ENCODE measurements at places on chromosomes 11 and 22.

DNA sequence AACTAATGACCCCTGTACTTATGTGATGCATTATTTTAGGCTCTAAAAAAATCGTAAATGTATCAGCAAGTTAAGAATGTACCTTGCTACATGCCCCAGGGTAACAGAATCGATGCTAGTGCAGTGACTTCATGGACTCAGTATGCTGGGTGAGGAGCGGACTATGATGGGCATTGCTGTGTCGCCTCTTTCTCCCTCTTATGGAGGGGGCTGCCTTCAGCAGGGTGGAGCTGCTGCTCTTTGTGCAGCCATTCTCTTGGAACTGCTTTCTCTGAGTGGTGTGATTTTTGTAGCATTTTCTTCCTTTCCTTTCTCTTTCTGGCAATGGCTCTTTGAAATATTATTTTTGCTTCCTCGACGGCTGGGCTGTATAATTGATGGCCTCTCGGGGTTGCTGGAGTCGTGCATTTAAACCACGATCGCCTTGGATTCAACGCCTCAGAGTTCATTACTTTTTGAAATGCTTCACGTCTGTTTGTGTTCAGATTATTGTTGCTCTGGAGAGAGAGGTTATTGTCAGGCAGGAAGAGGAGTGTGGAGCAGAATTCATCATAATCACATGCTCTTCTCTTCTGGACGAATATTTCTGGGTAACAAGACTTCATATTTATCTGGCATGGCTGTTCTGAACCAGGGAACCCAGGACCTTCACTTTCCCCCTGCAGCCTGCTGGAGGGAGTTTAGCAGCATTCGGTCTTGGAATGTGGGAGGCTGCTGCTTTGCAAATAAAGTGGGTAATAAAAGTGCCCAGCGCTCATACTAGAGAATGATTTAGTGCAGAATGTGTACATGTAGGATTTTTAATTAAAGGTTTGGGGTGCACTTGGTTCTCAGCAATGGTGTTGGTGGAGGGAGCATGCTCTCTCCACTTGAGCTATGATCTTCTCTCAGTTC lies 804.2 kb downstream of the NTM start:
- DNase-seq, result no peak

GRCh38 chr11:92556431-92556830 lies 331.8 kb downstream of the FAT3 start:
- no peak for DNase-seq

DNA sequence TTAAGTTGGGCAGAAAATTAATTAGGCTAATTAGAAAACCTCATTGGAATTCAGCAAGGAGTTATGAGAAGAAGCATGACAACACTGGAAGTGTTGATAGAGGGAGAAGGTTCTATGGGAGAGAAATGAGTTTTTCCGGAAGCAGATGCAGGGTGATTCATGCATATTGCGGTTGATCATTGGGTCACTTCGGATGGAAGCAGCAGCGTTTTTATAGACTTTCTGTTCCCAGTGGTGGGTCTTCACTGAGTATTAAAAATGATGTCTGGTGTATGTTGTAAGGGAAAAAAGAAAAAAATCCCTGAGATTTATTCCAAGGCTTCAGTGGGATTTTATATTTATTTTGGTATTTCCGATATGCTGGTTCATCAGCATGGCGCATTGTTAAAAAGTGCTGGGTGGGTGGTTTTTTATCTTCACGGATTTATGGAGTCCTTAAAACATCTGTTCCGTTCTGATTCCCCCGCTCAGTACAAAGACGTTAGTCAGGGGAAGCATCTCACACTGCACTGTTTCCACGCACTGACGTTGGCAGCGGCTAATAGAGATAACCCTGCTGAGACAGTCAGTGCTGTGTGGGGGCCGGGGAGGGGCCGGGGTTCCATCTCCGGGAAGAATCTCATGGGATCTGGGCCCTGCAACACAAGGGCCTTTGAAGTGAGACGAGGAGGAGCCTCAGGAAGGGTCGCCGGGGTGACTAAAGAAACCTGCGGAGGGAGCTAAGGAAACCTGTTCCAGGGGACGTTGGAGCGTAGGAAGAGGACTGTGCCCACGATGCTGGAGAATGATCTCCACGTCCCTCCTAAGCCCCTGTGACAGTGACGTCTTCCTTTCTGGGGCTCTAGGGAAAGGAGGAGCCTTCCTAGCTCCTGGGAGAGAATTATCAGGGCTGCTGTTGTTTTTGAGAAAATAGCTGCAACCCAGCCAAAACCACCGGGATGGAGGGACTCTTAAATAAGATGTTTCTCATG lies 390.0 kb downstream of the NTM start:
- no peak for DNase-seq

DNA sequence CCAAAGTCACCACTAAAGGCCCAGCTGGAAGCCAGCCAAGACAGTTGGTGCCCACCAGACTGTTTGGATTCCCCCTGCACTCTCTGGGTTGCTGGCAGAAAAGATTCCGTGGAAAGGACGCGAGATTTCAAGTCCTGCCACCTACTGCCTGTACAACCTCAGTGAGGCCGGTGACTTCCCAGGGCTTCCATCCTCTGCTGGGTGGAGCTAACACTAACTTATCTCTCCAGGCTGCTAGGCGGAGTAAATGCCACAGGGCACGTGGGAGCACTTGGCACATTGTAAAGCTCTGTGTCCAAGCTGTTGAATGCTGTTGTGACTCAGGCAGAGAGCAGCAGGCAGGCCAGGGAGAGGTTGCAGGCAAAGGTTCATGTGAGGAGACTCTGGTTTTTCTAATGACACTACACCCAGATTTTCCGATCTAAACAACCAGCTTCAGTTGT lies 50.9 kb upstream of the CDON start:
- no peak for DNase-seq

DNA sequence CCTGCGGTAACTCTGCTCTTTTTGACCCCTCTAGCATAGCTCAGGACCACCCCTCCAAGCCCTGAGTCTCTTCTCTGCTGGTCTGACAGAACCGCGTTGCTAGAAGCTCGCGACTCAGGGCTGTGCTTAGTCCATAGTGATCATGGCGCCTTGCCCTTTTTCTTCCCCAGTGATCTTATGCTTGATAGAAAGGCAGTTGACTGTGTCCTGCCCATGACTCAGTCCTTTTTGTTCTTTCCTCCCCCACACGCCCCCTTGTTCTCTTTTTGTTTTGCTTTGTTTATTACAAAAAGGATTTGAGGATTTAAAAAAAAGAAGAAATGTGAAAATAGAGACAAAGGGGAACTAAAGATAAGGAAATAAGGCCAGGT lies 17.5 kb downstream of the IL17RA start:
- DNase-seq, result no peak

- no peak for DNase-seq
These were observed 3.7 kb downstream of the SERPIND1 start for GRCh38 chr22:20777420-20778177.

DNA sequence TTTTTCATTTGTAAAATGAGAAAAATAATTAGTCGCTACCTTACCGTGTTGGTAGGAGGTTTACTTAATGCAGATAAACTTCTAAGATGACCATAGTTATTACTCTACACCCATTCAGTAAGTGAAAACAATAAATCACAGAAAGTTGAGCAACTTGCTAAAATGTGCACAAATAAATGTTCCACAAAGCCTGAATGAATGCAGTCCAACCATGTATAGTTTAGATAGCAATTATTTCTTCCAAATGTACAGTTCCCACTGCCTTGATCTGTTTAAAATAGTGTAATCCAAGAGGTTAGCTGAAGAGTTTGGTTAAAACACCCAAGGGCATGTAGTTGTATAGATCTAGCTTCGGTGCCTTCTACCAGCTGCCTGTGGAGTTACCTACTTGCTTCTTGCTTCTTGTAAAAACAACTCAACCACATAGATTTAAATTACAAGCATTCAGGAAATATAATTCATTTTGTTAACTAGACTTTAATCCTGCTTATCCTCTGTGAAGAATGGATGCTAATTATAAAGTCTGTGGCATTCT lies 106.3 kb upstream of the CARD18 start:
- DNase-seq, result no peak

DNA sequence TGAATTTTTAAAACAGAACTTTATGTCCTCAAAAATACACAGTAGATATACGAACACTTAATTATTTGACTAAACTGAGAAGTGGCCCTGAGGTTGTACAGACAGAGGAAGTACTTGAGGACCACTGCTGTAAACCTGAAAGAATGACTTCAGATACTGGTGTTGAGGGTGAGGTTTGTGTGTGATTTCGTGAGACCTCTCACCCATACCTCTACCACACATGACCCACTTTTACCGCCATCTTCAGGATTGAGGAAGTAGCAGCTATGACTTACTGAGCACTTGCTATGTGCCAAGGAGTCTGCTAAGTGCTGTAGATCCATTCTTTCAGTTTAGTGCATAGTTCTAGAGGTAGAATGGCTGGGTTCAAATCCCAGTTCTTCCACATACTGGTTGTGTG lies 21.9 kb downstream of the MMP13 start:
- DNase-seq, result no peak

- DNase-seq, result no peak
These were observed 35.4 kb downstream of the CD82 start for GRCh38 chr11:44600839-44601383.

All from KG1 (cell line).